ENCODE measurements at places on chromosomes 11 and 22.

DNA sequence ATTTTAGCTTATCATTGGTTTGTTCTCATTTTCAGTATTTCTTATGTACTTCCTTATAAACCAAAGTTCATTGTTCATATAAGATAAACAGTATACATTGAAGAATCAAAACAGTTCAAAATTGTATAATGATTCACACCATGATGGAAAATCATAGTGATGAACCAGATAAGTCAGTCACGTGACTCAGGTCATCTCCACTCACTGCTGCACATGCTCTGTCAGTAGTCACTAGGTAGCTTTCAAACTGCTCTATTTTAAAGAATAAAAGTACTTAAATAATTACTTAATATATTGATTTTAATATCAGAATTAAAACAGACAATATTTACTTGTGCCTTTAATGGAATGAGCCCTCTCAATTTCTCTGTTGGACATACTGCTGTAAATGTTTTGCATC is 37.5 kb downstream of the PDHX start:
- DNase-seq = no peak

DNA sequence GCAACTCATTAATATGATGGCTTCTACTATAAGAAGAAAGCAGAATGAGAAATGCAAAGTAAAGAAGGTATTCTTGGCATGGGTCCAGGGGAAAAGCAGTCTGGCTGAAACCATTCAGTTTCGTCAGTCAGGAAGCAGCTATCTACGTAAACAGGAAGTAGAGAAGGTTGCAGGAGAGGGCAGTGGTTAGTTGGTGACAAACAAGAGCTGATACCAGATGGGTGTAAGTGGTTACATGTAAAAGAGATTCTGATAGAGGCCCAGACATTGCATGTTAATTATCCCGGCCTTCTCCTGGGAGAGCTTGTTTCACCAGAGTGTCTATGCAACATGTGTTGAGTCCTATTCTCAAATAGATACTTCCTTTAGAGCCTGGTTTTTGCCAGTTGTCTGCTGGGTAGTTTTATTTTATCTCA is 58.4 kb upstream of the PSMA1 start:
- DNase-seq = no peak

DNA sequence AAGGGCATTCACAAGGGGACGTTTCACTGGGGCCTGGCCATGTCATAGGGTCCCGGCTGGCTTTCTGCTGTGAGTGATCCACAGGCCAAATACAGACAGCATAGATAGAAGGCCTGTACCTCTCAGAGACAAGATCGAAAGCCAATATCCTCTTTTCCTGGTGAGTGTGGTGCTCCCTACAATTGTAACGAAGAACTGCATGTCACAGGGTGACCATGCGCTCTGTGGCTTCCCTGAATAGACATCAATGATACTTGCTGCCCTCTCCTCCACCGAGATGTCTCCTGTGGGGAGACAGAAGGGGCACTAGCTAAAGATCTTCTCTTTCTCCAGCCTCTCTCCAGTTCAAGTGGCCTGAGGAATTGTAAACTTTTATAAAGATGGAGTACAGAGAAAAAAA is 226.1 kb upstream of the POU2AF2 start:
- DNase-seq = no peak

DNA sequence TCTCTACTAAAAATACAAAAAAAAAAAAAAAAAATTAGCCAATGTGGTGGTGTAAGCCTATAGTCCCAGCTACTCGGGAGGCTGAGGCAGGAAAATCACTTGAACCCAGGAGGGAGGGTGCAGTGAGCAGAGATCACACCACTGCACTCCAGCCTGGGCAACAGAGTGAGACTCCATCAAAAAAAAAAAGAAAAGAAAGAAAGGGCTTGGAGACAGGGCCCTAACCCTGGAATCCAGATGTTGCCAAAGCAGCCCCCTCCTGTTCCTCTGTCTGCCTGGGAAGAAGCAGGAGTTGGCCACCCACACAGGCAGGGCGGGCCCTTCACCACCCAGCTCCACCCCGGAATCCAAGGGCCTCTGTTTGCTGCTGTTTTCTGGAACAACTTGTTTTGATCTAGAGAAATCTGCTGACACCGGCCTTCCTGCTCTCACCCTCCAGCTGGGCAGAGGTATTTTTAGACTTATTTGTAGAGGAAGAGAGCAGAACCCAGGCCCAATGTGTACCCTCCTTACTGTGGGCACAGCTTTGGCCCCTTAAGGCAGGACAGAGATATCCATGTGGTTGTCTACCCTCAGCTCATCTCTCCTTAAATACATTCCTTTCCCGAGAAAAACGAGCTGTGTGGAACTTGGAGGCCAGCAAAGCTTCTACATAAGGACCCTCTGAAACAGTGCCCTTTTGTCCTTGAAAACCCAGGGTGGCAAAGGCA is 2.7 kb upstream of the NEAT1 start:
- no peak for DNase-seq

DNA sequence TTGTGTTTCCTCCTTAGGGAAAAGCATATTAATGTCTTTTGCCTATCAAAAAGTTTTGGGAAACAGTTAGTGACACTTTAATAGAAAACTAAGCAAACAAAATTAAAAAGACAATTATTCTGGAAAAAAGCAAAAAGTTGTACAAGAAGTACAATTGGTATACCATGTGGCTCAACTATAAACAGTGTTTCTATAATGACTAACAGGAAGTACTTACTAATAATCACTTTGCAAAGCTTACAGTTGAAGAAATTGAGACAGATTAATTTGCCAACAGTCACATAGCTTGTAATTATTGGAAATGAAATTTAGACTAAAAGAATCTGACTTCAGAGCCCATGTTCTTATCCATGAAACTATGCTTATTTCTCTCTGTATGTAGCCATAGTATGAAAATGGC is 24.7 kb downstream of the PPME1 start:
- no peak for DNase-seq

DNA sequence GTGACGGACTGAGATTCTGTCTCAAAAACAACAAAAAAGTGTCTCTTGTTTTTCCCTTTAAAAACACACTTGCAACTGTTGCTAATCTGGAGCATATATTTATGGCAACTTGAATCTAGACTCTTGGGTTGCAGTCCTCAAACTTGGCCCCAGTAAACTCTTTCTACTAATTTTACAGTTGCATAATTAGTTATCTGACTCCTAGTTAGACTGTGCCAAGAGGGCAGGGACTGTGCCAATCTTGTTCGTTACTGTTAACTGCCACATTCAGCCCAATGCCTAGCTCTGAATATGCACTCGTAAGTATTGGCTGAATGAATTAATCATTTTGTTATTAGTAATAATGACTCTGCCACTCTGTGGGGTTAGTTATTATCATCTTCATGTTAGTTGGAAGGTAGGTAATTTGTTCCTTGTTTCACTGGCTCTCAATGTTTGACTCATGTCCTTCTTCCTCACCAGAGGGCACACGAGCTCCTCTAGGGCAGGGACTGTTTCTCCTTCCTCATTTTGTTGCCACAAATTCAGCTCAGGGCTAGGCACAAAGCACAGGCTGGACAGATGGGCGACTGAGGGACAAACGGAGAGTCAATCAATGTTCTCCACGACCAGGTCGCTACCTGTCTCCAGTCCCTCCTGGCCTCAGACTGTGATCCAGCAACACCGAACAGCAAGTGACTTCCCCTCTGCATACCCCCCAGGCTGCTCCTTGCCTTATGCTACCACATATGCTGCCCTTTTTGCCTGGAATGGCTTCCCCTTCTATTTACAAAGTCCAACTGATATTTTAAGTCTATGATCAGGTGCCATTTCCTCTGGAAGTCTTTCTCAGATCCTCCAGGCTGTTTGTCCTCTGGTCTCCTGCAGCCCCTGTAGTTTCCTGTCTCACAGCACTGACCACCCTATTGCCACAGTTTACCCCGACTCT is 9.0 kb downstream of the CLPB start:
- no peak for DNase-seq

DNA sequence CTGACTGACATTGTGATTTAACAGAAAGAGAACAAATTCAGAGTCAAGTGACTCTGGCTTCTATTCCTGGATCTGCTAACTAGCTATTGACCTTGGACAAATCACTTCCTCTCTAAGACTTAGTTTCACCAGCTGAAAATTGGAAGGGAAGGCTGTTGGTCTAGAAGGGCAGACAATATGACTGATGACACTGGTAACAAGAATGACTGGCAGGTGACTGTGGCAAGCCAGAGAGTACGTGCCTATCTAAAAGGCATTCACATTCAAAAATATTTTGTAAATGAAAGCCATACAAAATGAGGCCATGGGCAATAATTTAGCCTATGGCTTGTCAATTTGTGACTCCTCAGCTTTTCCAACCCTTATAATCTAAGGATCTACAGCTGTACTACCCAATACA is 23.5 kb downstream of the SERGEF start:
- no peak for DNase-seq

All from D721Med (cell line).